Stimulated activated CD4-positive, alpha-beta T cell treated with anti-CD3 and anti-CD28 coated beads, TNF-alpha, amount 100 ng/mL, for 48 hours (primary cell): ENCODE measurements at places on chromosomes 3 and 15.

DNA sequence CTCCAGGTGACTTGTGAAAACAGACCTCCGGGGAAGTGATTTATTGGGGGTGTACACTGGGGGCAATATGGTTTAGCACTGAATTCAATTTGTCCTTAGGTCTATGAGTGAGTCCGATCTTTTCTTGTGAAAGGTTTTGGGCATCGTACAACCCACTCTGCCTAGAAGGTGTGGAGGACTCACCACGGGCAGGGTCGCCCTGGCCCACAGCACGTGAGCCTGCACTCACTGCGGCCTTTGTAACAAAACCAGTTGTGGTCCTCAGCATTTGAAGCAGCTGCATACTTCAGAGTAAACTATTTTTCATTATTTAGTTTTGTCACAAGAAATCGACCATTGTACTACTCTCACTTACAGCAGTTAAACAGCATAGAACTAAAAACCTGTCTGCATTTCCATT, 72.6 kb upstream of the BLM start:
- no peak for DNase-seq

GRCh38 chr3:149377408-149378364, at the start of gene TM4SF1:
Gene TM4SF1, minus strand, starts transcription at chr3:149377649. Its CDS starts 102 bp downstream, at chr3:149377547.
- DNase-seq = no peak

DNA sequence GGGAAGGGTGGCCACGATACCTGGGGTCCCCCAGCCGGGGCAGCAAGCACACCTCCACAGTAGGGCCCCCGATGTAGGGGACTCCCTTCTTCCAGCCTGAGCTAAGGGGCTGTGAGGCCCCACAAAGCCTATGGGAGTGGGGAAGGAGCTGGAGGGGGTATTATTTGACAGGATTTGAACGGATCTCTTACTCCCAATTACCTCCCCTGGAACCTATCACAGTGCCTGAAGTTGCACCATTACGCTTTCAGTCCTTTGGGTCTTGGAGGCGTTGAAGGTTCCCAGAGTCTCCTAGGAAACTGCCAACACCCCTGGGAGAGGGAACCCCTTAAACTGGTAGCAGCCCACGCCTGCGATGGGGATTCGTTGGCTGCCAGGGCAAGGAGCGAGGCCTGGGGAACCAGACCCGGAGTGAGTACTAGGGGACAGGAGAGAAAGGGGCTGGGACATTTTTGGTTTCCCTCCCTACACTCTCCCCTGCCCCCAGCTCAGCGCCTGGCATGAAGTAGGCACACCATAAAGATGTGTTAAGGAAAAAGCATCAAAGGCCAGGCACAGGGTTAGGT, 409 bp upstream of the LHFPL4 start:
- DNase-seq = no peak

DNA sequence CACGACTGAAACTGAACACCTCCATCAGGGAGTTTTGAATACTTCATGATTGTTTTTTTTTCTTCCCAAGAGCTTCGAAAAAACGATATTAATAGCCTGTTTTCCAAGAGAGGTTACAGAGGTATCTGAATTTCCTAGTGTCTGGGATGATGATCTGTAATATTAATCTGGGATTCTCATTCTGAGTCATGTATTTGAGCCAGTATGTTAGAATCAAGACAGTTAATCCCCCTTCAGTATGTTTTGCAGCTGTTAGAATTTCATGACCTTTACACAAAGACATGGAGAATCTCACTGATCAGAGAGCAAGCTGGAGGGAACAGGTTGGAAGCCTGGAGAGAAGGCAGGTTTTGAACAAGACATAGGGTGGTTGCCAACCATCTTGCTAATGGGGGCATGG, 234.5 kb upstream of the GAP43 start:
- no peak for DNase-seq

GRCh38 chr3:153439780-153440179, 277.8 kb downstream of the RAP2B start:
- no peak for DNase-seq

DNA sequence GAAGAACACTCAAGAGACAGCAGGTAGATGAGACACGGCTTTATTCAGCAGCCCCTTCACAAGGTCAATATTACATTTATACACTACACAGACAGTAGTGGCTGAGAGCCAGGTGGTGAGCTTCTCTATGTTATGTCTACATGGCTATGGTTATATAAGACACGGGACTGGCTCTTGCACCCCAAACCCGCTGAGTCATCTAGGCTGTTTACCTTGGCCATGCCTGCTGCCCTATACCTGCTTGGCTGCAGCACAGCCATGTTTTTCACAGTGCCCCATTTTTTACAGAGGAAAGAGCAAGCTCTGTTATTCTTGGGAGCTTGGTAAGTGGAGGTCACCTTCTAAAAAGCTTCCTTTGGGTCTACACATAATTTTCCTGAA, 231.6 kb downstream of the IGSF11 start:
- no peak for DNase-seq

DNA sequence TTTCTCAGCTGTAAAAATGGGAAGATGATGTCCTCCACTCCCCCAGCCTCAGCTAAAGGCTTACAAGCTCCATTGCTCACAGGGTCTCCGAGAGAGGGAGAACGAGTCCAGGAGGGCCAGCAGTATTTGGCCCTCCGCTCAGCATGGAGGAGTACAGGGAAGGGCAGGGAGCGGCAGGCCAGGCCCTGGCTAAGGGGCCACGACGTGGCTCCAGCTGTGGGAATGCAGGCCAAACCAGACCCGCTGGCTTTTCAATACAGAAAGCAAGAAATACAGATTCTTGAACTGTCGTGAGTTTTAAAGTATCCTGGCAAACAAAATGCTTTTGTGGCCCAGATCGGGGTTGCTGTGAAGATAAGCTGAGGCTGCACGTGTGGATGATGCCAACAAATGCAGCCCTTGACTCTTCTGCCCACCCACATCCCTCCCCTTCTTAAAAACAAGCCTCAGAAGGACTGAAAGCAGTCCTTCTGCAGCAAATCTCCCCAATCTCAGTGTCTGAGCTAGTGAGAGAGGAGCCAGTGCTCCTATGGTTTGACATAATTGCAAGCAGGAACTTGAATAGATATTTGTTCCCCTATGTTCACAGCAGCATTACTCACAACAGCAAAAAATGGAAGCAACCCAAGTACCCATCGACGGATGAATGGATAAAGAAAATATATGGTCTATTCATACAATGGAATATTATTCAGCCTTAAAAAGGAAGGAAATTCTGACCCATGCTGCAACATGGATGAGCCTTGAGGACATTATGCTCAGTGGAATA, 18.5 kb upstream of the FBLN2 start:
- no peak for DNase-seq

DNA sequence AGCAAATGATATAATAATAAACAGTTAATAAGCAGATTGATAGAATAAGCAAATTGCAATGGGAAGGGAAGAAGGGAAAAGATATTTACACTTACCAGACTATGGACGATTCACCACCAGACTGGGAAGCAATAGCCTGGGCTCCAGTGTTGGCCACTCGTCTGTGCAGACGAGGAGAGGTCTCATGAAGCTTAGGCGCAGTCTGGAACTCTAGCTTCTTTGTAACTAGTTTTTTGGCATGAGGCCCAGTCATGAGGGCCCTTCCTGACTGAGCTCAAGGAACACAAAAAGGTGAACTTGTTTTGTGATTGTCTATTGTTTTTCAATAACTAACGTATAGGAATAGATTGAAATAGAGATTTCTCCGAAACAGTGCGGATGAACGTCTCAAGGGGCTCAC, 63.3 kb upstream of the GATM start:
- DNase-seq = no peak

DNA sequence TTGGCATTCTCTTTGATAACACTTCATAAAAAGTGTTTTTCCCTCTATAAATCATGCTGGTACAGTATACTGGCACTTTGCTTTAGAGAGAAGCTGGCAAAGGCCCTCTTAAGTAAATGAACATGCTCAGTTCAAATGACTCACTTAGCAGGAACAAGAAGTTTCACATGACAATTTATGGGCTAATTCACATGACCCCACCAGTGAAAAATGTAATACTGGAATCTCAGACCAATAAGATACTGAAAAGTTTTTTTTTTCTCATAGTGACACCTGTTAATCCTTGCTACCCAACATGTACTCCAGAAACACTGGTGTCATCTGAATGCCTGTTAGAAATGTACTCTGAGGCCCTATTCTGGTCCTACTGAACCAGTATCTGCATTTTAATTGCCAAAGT, 13.9 kb downstream of the BTBD1 start:
- DNase-seq = no peak

DNA sequence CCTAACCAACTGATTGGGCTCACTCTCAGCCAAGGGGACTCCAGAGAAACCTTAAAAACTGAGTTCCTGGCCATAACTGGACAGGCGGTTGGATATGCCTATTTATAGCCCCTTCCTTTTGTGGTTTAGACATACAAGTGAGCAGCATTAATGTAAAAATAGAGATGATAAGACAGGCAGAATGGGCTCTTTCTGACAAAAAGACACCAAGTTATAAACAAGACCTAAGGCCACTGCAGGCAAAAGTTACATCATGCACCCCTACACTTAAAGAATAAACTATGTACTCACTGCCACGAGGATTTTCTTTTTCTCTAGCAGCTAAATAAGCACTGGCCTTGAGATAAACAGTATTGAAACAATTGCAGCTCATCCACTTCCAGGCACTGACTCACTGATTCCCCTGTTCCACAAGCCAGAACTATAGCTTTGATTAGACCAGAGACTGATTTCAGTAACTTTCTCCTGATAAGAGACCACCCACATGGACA, 30.1 kb downstream of the SUCNR1 start:
- DNase-seq = no peak

- DNase-seq = no peak
Measured at GRCh38 chr3:168186293-168186983, 90.7 kb upstream of the GOLIM4 start.
